ENCODE measurements at places on chromosomes 3 and 15.

DNA sequence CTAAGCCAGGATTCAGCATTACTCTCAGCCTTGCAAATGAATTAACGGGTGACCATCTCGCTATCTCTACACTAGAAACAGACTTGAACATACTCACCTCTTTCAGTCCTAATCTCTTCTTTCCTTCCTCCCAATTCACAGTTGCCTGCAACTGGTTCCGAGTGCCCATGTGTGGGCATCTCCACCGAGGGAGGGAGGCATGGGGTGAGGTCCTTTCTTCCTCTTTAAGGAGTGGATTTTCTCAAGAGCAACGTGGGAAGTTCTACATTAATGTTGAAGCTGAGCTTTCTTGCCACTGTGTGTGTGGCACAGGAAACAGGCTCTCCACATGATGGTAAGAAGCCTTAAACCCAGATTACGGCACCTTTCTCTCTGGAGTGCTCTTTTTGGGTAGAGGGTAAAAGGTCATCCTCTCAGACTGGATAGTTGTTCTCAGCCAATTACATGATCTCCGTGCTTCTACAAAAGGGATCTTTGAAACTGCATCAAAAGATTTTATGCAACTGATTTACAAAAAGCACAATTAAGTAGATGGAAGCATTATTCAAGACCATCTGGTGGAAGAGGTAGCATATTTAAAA is 286.8 kb upstream of the NR2F2 start:
- DNase-seq, result no peak

DNA sequence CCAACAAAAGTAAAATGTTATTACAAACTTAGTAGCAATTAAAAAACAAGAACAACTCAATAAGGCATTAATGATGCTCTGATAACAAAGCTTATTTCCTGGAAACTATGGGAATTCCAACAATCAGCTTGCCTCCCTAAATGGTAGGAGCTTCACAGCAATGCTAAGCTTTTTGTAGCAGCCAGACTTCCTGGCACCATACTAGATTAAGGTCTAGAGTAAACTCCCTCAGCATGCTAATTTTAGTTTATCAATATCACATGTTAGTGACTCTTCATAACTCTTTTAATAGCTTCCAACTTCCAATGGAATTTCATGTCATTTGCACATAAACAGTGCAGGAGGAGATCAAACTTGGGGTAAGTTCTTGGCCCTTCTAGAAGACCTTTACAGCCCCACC is 782.0 kb downstream of the MCTP2 start:
- DNase-seq, result no peak

DNA sequence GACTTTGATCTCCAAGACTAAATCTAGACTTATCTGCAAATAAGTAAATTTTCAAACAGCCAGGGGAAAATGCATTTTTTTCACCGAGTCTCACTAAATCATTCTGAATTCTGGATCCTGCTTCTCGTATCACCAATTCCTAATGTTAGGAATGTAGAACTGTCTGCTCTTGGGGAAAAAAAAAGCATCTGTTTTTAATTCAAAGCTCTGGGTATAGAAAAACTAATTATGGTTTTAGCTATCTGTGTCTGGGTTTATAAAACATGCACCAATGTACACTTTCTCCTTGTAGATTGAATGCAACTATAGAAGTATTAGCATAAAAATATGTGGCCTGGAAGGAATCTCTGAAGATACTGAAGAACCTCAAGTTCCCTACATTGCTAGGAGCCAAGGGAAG is 4.8 kb upstream of the CDAN1 start:
- no peak for DNase-seq

- DNase-seq, result no peak
Observed at GRCh38 chr3:147915057-147915456, 505.9 kb downstream of the ZIC1 start.

DNA sequence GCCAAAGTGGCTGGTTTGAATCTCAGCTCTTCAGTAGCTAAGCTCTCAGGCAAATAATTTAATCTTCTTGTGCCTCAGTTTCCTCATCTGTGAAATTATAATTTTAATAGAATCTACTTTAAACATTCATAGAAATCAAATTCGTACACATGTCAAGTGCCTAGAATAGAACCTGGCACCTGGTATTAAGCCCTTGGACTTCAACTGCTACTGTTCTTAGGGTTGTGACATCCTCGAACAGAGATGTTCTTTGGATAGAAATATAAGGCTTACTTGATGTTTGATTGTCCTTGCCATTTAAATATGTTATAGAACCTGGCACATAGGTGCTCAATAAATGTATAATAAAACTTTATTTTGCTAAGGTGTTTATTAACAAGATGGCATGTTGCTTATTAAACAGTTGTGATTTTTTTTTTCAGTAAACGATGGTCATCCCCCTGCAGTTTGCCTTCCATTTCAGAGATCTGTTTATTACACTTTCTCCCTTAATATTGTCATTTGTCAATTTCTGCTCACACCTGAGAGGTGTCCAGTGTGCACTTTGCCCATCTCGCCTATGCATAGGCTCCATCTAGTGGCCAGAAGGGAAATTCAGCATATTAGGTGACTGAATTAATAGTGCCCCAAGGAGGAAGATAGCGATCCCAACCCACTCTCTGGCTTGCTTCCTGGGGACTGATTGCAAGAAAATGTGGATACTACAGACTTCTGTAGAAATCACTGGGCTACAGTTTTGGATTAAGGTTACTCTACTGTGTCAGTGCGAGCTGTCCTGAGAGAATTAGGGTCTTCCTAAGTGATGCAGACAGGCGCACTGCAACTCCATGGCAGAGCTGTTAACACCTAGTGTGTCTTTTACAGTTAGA is 10.7 kb downstream of the IGF1R start:
- DNase-seq, result no peak

DNA sequence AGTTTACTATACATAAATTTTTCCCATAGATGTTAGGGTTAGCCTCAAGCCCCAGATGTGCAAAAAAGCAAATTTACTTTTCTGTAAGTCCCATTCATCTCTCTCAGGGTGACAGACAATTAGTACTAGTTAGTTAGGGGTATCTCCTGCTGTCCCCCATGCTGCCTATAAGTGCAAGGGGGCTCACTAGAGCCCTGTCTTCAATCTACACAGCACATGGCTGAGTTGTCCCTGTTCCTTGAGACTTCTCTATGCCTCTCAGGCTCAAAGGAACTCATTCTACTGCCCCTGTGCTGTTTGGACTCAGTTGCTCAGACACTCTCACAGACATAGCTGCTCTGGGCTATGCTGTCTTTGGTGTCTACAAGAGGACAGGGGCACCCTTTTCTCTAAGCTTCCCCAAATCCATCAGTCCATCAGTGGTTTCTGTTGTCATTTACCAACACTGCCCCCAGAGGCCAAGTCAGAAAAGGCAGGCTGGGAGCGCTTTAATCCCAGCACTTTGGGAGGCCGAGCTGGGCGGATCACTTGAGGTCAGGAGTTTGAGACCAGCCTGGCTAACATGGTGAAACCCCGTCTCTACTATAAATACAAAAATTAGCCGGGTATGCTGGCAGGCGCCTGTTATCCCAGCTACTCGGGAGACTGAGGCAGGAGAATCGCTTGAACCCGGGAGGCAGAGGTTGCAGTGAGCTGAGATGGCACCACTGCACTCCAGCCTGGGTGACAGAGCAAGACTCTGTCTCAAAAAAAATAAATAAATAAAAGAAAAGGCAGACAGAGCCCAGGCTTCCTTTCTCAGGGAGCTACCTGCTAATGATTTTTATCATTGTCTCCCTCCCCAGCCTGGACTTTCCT is 31.4 kb upstream of the PRTG start:
- DNase-seq, result no peak

DNA sequence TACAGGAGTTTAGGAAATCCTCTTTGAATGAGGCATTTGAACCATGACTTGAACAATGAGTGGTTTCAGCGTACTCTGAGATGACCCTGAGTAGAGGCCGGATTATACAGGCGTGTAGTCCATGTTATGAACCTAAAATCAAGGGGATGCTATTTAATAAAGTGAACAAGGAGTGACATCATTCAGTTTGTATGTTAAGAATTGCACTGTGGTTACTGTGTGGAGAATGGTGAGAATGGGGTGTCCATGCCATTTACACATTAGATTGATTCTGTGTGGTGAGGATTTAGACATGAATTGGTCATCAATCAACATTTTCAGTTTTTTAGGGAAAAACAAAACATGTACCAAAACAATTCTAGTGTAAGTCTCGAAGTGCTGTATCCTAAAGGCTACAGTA is 65.8 kb downstream of the TPRG1 start:
- DNase-seq, result no peak

- peak; percentile 19 for DNase-seq
Observed at GRCh38 chr3:37999836-38000235, 9.2 kb downstream of the VILL start.

DNA sequence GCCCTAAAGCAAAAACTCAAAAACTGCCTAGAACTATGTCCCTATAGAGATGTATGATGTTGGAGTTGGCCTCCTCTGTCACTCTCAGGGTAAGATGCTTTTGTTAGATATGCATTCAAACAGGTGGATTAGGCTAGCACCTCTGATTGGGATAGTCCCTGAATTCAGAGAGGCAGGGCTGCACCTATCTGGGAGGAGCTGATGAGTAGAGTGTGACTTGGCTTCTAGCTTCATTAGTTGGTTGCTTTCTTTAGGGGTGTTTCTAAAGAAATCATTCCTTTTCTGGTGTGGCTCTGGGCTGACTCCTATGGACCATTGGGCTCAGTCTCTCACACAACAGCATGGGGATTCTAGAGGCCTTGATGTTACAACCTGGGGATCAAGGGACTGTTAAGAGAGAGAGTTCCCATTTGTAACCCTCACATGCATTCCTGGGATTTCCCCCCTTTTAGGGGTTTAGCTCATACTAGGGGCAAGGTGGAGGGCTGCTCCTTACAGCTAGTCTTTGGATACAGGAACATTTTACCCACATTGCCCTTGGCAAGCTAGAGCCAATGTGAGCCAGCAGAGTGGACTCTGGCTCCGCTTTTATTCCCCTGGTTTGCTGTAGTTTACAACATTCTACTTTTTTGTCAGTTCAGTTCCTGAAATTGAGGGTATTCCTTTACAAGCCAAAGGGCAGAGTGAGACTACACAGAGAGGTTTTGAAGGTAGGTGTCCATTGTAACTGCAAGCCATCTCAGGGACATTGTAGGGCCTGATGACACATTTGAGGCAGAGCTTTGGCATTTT is 7.5 kb downstream of the ZNF592 start:
- no peak for DNase-seq

DNA sequence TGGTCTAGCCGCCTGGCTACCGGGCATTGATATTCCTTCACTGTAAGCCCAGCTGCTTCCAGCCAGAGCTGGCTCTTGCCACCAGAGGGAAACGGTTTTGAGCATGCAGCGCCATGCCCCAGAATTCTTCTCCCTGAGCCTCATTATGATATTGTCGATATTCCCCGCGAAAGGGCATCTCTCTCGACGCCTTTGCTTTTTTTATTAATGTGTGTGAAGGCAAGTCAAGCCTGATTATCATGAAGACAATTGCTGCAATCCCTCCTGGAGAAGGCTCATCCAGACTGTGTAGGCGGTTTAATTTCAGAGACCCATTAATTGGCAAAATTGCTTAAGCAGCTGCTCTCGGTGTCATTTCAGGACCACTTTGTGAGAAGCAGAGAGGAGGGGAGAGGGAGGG is 321.2 kb upstream of the TLE3 start:
- DNase-seq, result no peak

DNA sequence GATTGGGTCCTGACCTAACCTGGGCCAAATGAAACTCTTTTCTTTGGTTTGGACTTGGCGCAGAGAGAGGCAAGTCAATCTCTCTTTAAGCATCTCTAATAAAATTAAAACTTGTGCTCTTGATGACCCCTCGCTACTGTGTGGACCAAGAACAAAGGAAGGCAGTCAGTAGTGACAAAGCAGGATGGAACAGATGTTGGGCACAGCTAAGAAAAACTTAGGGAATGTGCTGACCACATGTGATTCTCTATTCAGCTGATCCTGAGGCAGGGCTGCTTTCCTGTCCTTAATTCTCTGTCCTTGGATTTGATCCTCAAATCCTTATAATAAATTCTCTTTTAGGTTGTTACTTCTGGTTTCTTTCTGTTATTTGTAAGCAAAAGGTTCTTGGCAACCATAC is 259.9 kb downstream of the ZIC1 start:
- DNase-seq, result no peak

- DNase-seq, result no peak
Observed at GRCh38 chr3:14312375-14312774, 90.0 kb upstream of the SLC6A6 start.

GRCh38 chr15:67089217-67090193 is 24.1 kb downstream of the SMAD3 start:
- DNase-seq, result no peak

DNA sequence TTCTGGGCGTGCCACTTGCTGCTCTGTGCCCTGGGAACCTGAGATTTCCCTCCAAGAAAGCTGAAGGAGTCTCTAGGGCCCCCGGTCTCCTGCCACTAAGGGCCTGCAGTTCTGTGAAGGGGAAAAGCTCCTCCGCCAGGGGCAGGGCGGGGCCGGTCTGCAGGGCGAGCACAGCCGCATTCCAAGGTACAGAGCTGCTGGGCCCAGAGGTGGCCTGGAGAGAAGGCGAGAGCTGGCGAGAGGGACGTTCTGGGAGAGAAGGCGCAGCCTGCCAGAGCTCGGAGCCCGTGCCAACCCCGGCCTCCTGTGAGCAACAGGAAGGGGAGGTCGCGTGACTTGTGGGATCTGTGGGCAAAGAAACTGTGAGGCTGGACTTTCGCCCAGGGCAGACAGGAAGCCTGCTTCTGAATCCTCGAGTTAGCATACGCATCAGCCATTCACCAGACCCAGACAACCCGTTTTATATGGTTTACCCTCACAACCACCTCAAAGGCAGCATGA is 500.4 kb downstream of the SHQ1 start:
- peak; percentile 83 for DNase-seq

DNA sequence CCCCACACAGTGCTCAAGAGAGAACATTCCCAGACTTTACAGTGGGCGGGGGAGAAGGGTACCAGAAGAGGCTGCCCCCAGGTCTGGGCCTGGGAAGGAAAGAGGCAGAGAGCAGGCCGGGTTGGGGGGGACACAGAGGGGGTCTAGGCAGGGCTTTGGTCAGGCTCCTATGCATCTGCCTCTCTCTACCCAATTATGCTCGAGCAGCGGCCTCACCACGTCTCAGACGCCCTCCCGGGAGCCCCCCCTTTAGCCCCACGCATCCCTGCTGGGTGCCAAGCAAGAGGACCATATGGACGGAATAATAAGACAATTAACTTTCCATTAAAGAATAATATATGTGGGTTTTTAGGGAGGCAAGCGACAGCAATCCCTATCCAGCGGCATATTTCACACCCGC is 32.8 kb downstream of the CACNA2D2 start:
- no peak for DNase-seq

GRCh38 chr15:95265419-95265997 is 1034.1 kb downstream of the MCTP2 start:
- DNase-seq, result no peak

- DNase-seq, result peak; percentile 3
Observed at GRCh38 chr3:126147932-126148683, 32.3 kb downstream of the ALDH1L1 start.

Data from right forelimb (tissue), 1 donor.